ENCODE measurements at places on chromosomes 3 and 15.

- DNase-seq: no peak
These were observed 222.0 kb downstream of the STT3B start for GRCh38 chr3:31754575-31755278.

- no peak for DNase-seq
These were observed 301 bp downstream of the PCBP4 start for GRCh38 chr3:51966922-51967383.

- DNase-seq: no peak
These were observed 351.4 kb downstream of the CNTN3 start for GRCh38 chr3:74263031-74263430.

DNA sequence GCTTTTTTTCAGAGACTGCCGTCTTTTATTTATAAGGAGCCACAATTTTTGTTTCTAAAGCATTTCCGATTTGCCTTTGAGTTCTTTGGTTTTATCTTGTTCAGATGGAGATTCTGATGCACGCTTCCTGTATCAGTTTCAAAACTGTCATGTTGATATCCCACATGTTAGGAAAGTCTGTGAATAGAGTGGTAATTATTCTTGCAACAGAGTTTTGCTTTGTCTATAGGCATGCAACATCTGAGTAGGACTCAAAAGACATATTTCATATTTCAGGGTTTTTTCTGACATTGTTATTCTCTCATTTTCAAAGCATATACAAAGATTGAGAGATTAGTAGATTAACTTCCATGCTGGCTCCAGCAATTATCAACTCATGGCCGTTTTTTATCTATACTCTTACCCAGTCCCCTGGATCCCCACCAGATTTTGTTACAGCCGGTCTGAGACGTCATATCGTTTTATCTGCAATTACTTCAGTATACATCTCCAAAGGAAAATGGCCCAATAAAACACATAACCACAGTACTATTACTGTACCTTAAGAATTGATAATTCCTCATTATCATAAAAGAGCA lies 22.4 kb downstream of the PAQR5 start:
- DNase-seq: no peak
